Naive thymus-derived CD4-positive, alpha-beta T cell (primary cell): ENCODE measurements at places on chromosomes 12 and 14.

- no peak for DNase-seq
Measured at GRCh38 chr12:116539361-116539771, 19.8 kb upstream of the MAP1LC3B2 start.

DNA sequence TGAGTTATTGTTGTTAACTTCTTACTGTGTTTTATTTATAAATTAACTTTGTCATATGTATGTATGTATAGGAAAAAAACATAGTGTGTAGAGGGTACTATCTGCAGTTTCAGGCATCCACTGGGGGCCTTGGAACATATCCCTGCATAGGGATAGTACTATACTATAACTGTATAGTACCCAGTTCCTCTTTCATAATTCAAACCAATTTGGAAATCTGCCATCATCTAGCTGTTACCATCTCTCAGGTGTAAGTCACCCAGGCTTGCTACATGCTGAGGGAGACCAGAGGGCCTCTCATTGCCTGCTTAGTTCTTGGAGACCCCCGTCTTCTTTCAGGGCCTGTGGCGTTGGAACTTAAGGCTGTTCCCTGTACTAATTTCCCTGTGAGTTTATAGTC lies 12.9 kb upstream of the DCD start:
- no peak for DNase-seq

DNA sequence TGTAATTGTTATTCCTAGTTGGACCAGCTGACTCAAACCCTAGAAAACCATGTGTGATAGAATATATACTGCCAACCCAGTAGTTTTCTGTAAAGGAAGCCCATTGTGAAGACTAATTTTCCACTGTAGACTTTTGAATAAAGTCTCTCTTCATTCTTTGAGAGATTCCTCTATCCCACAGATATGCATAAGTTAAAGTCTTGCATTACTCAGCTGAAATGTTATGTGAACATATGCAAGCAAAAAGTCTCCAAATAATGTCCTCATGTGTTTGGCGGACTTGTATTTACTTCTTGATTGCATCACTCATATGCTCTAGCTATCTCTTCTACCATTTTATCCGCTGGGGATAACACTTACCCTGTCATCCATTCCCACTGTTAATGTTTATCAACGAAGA lies 35.1 kb upstream of the OTOGL start:
- no peak for DNase-seq

- DNase-seq: no peak
Measured at GRCh38 chr14:34592623-34593022, 37.3 kb downstream of the SNX6 start.

DNA sequence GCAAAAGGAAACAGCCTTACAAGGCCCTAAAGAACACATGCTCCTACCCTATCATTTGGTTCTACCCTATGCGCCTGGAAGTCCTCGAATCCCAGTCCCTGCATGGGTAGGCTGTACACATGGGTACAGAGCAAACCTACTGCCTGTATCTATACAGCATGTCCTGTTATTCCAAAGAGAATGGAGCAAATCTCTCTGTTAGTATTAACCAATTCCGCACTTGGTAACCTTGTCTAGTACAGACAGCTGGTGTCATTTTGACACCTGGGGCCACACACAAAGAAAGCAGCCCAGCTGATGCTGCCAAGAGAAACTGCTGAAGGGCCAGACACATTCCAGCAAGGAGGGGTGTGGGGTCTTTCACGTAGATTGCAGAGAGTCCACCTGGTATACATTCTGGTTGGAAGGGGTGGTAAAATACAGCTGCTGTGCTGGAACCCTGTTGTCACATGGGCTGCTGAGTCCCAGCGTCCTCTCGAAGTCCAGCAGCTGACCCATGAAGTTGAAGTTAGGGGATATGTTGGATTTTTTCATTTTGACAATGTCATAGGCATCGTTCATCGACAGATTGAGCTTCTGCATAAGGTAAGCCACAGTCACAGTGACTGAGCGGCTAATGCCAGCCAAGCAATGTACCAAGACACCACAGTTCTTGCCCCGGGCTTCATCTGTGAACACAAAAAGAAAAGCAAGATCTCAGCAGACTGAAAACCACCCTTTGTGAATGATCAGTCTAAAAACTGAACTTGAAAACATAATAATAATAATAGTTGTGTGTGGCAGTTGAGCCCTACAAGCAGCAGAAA lies 3.2 kb downstream of the DUSP6 start:
- no peak for DNase-seq

- DNase-seq: no peak
Measured at GRCh38 chr12:116248930-116249329, 28.6 kb downstream of the MED13L start.

GRCh38 chr14:93056840-93057585 lies 58.7 kb downstream of the ITPK1 start:
- no peak for DNase-seq

DNA sequence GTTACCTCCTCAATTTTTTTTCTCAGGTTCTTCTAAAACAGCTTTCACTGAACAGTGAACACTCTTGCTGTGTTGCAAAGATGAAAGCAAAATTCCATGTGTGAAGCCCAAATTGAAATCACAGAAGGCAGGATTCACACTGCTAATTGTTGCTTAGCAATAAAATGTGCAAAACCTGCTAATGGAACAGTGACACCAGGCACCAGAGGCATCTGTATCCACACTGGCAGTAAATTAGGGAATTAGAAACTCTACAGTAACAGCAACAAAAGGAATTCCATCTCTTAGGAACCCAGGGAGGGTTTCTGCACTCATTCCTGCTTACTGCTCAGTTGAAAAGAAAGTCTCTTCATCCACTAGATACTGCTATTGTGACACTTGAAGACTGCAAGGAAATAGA lies 202.3 kb downstream of the GXYLT1 start:
- no peak for DNase-seq

DNA sequence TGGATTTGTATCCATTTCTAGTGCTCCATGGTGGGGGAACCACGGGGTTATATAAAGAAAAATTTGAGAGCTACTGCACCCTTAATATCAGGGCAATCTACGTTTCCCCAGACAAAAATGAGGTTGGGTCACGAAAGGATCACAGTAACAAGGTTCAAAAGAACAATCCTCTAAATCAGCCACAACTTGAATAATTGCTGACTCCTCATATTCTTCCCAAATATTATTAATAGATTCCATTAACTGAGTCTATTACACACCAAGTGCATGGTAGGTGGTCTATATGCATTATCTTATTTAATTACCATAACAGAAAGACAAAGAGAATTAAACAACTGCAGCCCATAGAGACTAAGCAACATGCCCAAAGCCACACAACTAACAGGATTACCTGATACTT lies 438.2 kb downstream of the ETNK1 start:
- no peak for DNase-seq

DNA sequence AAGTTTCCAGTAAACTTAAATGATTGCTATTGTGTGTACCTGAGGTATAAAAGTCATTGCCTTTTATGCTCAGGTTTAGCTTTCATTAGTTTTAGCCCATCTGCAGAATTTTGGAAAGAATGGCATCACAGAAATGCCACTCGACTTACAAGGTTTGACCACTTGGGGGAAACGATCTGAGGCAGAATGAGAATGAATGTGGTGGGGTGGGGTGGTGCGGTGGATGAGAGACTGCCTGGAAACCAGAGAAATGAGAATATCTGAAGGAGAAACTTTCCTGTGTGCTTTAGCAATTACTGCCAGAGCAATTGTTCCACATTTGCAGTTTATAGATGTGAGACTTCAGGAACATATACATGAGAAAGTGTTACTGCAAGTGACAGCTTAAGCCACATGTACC lies 225.4 kb upstream of the PDE3A start:
- no peak for DNase-seq

DNA sequence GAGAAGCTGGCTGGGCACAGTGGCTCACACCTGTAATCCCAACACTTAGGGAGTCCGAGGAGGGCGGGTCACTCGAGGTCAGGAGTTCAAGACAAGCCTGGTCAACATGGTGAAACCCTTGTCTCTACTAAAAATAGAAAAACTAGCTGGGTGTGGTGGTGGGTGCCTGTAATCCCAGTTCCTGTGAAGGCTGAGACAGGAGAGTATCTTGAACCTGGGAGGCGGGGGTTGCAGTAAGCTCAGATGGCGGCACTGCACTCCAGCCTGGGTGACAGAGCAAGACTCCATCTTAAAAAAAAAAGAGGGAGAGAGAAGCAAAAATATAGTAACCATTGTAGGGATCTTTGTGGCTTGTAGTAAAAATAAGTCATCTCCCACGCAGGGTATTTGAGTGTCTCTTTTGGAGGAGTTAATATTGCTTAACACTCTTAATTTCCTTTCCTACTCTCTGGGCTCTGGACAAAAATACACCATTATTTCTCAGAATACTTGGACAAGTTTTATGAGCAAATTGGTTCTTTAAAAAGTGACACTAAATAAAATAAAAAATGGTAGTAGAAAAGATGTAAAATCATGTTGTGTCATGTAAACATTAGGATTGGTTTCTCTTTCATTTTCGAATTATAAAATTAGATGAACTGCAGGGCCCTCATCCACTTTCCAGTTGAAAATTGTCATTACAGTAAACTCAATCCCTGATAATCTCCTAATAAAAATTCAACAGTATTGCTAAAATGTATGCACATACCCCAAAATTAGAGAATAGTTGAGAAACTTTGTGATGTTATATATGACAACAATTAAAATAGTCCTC lies 61.1 kb upstream of the C12orf71 start:
- no peak for DNase-seq

GRCh38 chr12:93154753-93155480 lies 222.8 kb upstream of the NUDT4 start:
- no peak for DNase-seq

DNA sequence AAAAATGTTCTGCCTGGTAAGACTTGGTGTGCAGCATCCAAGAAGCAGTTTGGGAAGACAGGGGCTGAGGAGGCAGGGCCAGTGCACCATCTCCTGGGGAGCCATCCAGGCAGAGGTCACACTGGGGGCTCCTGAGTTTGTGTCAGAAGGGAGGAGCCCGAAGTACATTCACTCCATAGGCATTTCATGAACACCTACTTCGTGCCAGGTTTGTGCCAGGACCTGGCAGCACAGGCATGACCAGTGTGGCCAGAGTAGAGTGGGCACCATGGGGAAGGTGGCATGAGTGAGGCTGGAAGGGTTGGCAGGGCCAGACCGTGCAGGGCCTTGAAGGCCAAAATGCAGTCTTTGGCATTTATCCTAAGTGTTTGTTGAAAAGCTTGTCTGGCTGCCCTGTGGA lies 86.5 kb upstream of the RIN3 start:
- no peak for DNase-seq

GRCh38 chr14:89270439-89271227 lies 146.4 kb downstream of the FOXN3 start:
- no peak for DNase-seq

- no peak for DNase-seq
Measured at GRCh38 chr14:29671034-29671433, 256.6 kb downstream of the PRKD1 start.

GRCh38 chr12:6821591-6822425 lies at the start of gene GPR162:
Gene GPR162 (plus strand): TSS chr12:6821821. CDS start chr12:6823899, 2,078 bp downstream.
- DNase-seq: no peak

GRCh38 chr12:103844305-103844704 lies 3.3 kb upstream of the NT5DC3 start:
- no peak for DNase-seq

GRCh38 chr14:73740618-73741326 lies 26.6 kb upstream of the PNMA1 start:
- no peak for DNase-seq

DNA sequence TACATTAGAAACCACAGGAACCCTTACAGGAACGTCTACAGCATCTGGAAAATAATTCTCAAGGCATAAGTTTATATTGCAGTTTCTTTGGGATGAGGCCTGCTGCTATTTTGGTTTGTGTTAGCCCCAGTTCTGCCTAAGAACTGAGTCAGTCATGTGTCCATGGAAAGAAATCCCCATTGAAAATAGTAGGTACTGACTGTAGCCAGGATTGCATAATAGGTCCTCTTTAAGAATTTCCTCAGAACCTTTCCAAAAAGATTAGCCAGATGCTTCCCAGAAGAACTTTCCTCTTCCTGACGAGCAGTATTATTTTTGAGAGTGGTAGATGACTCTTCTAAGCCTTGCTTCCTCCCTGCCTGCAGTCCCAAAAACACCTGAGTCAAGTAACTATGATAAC lies 52.6 kb downstream of the RASSF8 start:
- no peak for DNase-seq

- no peak for DNase-seq
Measured at GRCh38 chr14:37864128-37864527, 268.7 kb downstream of the TTC6 start.

- no peak for DNase-seq
Measured at GRCh38 chr12:31525496-31526157, 65.3 kb downstream of the DENND5B start.

DNA sequence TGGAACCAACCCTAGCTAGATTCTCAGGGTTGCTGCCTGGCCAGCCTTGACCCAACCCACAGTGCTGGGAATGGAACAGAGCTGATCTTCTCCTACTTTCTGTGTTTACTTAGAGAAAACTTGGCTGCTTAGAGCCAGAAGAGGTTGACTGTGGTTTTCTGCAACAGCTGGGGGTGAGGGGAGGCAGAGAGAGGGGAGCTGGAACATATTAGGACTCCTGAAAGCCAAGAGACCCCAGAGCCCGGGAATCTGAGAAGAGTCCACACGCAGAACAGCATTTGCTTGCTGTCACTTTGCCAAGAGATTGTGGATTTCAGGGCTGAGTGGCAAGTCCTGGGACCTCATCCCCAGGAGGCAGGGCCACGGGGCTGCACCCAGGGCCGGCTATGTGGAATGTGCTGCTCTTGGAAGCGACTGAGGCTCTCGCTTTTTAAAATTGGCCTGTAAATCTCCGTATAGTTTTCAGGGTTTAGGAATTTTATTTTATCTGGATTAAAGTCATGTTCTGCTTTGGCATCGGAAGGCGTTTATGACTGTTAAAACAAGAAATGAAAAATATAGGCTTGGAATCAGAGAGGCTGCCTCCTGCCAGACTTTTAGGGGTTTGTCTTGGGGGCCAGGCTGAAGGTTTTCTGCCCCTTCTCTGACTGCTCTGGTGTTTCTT lies 22.3 kb upstream of the MED13L start:
- no peak for DNase-seq

DNA sequence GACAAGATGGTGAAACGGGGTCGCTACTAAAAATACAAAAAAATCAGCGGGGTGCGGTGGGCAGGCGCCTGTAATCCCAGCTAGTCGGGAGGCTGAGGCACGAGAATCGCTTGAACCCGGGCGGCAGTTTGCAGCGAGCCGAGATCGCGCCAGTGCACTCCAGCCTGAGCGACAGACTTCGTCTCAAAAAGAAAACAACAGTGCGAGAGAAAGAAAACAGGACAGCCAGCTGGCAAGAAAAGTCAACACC lies 633 bp upstream of the RNU4-2 start:
- DNase-seq: no peak

- DNase-seq: no peak
Measured at GRCh38 chr12:117187421-117187820, 2.8 kb downstream of the FBXO21 start.

GRCh38 chr12:77236066-77236465 lies 170.7 kb upstream of the E2F7 start:
- DNase-seq: no peak

GRCh38 chr12:5309654-5310053 lies 122.3 kb upstream of the NTF3 start:
- DNase-seq: no peak

GRCh38 chr12:118061873-118062843 lies 1.2 kb upstream of the WSB2 start:
- no peak for DNase-seq
